CD4-positive, alpha-beta memory T cell (primary cell): ENCODE measurements at places on chromosomes 12 and 14.

- no peak for DNase-seq
These were observed 7.6 kb downstream of the SLC7A8 start for GRCh38 chr14:23175823-23176222.

GRCh38 chr12:57518920-57519795, 1.2 kb downstream of the DDIT3 start:
- no peak for DNase-seq

DNA sequence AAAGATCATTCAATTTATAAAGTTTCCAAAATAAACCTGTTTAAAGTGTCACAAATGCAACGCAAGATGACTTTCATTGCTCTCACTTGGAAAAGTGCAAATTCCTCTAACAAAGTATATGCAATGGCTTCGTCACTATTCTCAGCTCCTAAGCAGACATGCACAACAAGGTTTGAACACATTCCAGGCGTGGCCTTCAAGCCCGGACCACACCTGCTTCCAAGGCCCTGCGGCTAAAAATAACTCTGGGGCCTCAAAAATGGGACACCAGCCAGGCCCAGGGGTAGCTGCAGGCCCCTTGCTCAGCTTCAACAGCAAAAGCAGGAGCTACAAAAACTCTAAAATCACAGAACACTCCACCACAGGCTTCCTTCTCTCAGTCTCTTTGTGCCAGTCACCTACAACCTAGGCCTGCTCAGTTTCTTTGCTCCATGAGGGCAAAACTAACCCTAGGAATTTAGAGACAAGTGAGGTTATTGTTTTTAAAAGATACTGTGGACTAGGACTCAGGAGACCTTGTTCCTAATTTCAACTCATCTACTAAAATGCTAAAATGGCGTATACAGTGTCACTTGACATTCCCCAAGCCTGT, 29.3 kb downstream of the DUSP16 start:
- DNase-seq: no peak

GRCh38 chr14:103279142-103280025, 54.7 kb upstream of the EIF5 start:
- no peak for DNase-seq

GRCh38 chr14:71780075-71780474, 152.2 kb upstream of the RGS6 start:
- DNase-seq: no peak

DNA sequence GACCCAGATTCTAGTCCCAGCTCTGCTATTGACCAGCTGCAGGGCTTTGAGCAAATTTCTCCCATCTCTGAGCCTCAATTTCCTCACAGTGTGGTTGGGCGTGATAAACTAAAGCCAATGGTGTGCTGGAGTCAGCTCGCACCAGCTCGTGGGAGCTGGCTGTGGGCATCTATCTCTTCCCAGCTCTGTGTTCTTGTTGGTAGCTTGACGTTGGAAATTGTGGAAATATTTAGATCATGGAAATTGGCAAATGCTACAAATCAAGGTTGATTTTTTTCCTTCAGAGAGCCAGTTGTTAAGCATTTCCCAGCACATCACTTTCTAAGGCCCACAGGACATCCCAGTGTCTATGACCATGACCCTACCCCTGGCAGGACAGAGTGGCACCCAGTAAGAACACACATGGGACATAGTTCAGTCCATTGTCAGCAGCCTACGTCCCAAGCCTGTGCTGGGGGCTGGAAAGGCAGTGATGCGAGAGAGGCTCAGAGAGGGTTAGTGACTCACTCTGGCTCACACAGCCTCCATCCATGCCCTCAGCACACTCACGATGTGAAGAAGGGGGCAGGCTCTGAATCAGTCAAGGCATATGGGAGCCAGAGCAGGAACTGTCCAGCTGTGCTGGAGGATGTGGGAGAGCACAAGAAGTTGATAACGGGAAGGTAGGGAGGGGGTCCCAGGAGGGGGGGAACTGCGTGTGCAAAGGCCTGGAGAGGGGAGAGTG, 77.6 kb downstream of the LGMN start:
- no peak for DNase-seq

GRCh38 chr12:30967026-30967425, 40.5 kb downstream of the TSPAN11 start:
- no peak for DNase-seq

GRCh38 chr14:35482994-35483515, 50.9 kb upstream of the INSM2 start:
- DNase-seq: no peak

DNA sequence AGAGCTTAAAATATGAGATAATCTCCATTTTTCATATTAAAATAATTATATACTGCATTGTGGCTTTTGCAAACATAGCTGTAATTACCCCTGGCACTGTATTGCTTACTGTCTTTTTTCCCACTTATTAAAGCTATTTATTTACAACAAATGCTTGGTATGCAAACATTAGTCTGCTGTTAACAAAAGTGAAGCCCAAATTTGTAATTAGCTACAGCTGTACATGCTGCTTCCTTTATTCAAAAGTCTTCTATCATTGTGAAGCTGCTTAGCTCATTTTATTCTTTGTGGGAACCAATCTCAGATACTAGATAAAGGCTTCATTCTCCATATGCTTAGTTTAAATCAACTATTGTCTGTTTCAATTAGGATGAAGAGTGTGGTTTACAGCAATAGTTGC, 425.8 kb upstream of the FOXG1 start:
- no peak for DNase-seq

DNA sequence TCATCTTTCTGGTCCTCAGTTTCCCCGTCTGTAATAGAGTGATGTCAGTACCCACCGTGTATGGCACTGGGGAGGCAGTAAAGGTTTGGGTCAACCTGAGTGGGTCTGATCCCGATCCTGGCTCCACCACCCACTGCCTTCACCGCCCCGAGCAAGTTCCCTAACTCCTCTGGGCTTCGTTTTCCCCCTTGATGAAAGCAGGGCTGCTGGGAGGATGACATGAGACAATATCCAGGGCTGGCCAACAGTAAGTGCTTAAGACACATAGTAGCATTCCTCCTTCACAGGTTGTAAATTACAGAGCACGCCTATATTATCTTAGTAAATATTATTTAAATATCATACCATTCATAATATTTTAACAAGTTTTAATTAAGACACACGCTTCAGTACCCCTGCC, 595 bp downstream of the PLEK2 start:
- DNase-seq: no peak

- DNase-seq: no peak
These were observed 6.7 kb upstream of the PLD4 start for GRCh38 chr14:104917993-104918392.

- no peak for DNase-seq
These were observed 91.8 kb upstream of the RIC8B start for GRCh38 chr12:106682594-106683234.

DNA sequence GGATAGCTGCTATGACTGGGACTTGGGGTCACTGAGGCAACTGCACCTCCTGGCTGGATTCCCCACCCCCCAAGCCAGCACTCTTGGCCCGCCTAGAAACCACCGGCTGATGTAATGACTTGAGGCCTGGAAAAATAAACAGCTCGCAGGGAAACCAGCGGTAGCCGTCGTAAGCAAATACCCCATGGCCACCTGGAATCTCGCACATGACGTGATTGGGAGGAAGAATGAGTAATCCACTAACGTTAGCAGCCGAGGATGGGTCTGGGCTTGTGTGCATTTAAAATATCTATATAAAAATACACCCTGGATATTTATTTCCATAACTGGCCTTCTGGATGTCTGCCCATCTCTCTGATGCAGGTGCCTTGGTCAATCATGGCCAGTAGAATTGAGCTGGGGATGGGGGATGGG, 120.1 kb downstream of the SMOC1 start:
- DNase-seq: no peak

- DNase-seq: no peak
These were observed 124.4 kb downstream of the RIMBP2 start for GRCh38 chr12:130591736-130592135.

DNA sequence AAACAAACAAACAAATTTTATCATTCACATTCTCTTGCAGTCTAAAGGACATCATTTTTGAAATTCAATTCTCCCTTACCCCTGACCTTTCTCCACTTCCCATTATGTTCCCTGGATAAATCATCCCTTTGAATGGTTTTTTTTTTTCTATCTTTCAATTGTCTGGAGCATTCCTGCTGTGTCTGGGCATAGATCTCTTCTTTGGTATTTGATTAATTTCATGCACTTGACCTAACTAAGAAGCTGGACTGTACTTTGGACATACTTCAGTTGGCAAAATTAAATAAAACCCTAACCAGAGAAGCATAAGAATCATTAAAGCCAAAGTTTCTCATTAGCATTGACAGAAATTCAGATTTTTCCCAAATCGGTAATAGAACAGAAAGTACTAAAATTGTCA, 163.6 kb upstream of the BMP4 start:
- no peak for DNase-seq

DNA sequence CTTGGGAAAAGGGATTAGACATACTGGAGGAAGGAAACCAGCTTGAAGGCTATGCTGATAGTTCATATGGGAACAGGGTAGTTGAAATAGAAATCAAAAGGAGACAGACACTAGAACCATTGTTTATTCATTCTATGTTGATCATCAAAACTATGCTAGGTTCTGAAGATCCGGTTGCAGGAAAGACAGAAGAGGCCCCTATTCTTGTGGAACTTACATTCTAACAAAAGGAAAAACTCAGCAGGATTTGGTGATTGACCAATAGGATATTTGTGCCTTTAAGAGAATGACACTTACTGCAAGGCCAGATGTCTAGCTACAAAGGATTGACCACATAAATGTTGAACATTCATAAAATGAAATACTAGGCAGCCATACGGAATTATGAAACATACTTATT, 179.2 kb downstream of the AKAP6 start:
- DNase-seq: no peak

DNA sequence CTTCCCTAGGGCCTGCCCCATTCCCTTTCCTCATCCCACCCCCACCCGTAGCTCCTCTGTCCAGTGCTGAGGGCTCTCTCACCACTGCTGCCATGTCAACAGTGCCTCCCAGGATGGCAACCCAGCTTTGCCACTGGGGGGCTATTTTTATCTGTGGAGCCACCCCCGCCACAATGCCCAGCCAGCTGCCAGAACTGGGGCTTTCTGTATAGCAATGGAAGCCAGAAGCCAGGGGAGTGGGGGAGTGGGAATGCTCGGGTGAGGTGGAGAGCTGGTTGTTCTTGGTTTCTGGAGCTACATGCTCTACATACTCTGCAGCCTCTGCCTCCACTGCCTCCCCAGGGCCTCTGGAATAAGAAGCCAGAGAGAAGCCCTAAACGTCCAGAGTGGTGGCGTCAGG, 8.9 kb downstream of the PDE1B start:
- DNase-seq: no peak

DNA sequence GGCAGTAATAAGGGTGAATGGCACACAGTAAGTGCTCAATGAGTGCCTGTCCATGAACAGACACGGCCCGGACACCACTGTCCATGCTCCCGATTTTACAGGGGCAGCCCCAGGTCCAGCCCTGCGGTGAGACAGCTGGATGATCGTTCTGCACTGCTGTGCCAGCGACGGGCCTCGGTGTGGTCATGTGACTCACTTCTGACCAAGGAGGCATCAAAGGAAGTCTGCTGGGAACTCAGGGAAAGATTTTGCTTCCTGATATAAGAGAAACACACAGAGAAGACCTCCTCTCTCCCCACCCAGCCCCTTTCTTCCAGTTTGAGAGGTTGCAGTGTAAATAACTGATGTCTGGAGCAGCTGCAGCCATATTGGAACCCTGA, 126.6 kb downstream of the SCARB1 start:
- no peak for DNase-seq

DNA sequence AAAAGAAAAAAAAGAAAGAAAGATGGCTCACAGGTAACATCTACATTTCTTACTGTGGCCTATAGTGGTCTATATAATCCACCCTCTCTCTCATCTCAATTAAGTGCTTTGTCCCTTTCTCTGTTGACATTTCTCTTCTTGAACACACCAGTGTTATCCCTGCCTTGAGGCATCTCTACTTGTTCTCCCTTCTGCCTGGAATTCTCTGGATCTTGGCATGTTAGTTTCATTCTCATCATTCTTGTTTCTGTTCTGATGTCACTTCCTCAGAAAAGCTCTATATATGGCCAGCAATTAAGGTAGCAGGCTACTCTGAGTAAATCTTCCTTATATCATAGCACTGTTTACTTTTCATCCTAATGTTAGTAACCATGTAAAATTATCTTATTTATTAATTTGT, 155.7 kb upstream of the PDZRN4 start:
- no peak for DNase-seq

DNA sequence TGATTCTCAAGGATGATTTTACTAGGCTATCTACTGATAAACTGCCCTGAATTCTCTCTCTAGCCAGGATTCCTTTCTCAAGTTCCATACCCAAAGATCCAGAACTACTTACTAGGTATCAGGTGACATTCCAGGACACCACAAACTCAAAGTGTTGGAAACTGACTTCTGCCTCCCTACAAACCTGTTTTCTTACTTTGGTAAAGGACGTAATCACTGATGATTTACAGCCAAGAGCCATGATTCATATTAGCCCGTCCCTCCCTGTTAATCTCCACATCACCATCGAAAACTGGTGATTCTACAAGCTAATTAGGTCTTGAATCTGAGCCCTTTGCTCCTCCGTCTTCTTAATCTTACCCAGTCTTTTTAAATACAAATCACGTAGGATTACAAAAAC, 1.0 kb upstream of the ATG14 start:
- no peak for DNase-seq

- DNase-seq: no peak
These were observed 965 bp upstream of the SMOC1 start for GRCh38 chr14:69878251-69878650.

- DNase-seq: no peak
These were observed 484.0 kb downstream of the ETNK1 start for GRCh38 chr12:23108957-23109356.

GRCh38 chr12:77835969-77836368, 5.3 kb downstream of the NAV3 start:
- DNase-seq: no peak

- DNase-seq: no peak
These were observed 353.9 kb downstream of the GRIN2B start for GRCh38 chr12:13627536-13627935.

- no peak for DNase-seq
These were observed 2.1 kb upstream of the TRMT61A start for GRCh38 chr14:103526914-103527248.

DNA sequence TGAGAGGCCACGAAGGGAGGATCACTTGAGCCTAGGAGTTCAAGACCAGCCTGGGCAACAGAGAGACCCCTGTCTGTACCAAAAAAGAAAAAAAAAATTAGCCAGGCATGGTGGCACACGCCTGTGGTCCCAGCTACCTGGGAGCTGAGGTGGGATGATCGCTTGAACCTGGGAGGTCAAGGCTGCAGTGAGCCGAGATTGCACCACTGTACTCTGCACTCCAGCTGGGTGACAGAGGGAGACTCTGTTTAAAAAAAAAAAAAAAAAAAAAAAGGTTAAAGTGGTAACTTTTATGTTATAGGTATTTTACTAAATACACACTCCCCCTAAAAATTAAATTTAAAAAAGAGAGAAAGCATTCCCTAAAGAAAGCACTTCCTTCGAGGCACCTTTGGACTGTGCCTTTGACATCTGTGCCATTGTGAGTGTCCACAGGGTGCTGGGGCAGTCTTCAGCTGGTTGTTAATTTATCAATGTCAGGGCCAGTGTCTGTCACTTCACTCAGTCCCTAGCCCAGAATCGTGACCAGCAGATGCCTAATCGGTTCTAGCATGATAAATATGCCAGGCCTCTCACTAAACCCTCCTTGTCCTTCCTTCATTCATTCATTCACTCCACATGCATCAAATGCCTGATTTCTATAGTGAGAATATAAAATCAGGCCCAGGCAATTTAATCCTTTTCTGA, 63.1 kb downstream of the B4GALNT3 start:
- DNase-seq: no peak

- DNase-seq: no peak
These were observed 1.5 kb downstream of the CIPC start for GRCh38 chr14:77099425-77100167.

GRCh38 chr12:113829212-113829611, 136.9 kb downstream of the RBM19 start:
- DNase-seq: no peak
